Adrenal gland (tissue), 19 donors: ENCODE measurements at places on chromosomes 2 and 18. TPM values are rescaled to one million over a fixed set of nuclear protein-coding genes. Genes with fewer than 3 reads are reported as not detected.

DNA sequence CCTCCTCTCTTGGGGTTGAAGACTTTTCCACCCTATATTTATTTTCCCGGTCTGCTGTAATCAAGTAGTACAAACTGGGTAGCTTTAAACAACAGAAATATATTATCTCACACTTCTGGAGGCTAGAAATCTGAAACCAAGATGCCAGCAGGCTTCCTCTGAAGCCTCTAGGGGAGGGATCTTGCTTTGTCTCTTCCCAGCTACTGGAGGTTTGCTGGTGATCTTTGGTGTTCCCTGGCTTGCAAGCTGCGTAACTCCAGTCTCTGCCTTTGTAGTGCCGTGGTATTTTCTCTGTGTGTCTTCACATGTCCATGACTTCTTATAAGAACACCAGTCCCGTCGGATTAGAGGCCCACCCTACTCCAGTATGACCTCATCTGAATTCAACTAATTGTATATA, 44.4 kb downstream of the MYO3B start:
- H3K4me1 ChIP-seq, result no peaks in the 10 kb centered on the region
- H3K27me3 ChIP-seq, result no peaks in the 10 kb centered on the region
- H3K27ac ChIP-seq, result no peak overlapping the region
- H3K36me3 ChIP-seq, result no peaks in the 10 kb centered on the region

- H3K27ac ChIP-seq, result no peak overlapping the region
- no peak for DNase-seq
- no peaks in the 10 kb centered on the region for H3K36me3 ChIP-seq
Observed at GRCh38 chr2:153668923-153669322, 190.4 kb upstream of the RPRM start.

- DNase-seq, result no peak
- H3K4me3 ChIP-seq, result no peak overlapping the region
- no peak overlapping the region for H3K27ac ChIP-seq
- no peaks in the 10 kb centered on the region for H3K36me3 ChIP-seq
- no peaks in the 10 kb centered on the region for H3K4me1 ChIP-seq
Observed at GRCh38 chr2:238854699-238855229, 6.9 kb downstream of the TWIST2 start.

GRCh38 chr2:183998041-183998796, 600.1 kb upstream of the ZNF804A start:
- no peaks in the 10 kb centered on the region for H3K36me3 ChIP-seq
- no peak for DNase-seq
- no peaks in the 10 kb centered on the region for H3K27me3 ChIP-seq

DNA sequence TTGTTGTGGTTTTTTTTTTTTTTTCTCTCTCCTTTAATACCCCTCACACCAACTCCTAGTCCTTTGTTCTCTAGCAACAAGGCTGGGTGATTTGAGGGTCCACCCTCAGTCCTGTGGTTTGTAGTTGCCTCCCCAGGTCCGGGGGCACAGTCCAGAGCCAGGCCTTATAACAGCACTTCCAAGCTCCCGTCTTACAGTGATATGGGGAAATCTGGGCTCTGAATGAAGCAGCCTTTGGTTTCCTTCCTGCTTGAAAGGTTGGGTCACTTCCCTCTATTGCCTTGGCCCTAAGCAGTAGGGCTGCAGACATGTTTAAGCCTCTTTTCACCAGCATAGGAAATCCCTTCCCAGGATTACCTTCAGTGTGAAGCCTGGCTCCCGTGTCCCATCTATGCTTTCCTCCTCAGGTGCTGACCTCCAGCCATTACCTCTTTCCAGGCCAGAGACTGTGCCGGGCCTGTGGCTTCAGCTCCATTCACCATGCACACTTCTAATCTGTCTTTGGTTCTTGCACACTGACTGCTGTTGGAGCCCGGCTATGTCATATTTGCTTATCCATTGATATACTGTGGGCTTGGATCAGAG, 21.2 kb upstream of the NTSR2 start:
- H3K4me1 ChIP-seq, result peaks cover 15% of the 10 kb centered on the region
- H3K27ac ChIP-seq, result no peak overlapping the region
- no peaks in the 10 kb centered on the region for H3K27me3 ChIP-seq
- no peaks in the 10 kb centered on the region for H3K36me3 ChIP-seq
- no peak for DNase-seq

- H3K27ac ChIP-seq, result no peak overlapping the region
- H3K4me1 ChIP-seq, result no peaks in the 10 kb centered on the region
- H3K27me3 ChIP-seq, result no peaks in the 10 kb centered on the region
- no peak for DNase-seq
- H3K36me3 ChIP-seq, result no peaks in the 10 kb centered on the region
Observed at GRCh38 chr2:180202467-180202951, 195.4 kb upstream of the CWC22 start.

DNA sequence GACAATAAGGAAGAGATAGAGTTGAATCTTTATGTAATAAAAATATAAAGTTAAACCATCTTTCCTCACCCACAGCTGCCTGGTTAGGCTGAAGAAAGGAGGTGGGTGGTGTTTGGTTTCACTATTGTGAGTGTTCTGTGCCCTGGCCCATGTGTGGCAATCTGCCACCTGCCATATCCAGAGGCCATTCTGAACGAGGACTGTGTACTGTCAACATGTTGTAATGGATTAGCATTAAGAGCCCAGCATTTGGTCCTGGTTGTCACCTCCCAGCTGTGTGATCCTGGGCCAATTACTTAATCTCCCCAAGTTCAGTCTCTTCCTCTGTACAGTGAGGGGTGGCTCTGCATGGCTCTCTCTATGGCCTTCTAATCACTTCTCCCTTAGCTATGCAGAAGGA, 118.2 kb upstream of the SEC11C start:
- DNase-seq, result peak; percentile 78
- no peak overlapping the region for H3K27ac ChIP-seq
- H3K4me3 ChIP-seq, result no peak overlapping the region
- H3K4me1 ChIP-seq, result no peaks in the 10 kb centered on the region

DNA sequence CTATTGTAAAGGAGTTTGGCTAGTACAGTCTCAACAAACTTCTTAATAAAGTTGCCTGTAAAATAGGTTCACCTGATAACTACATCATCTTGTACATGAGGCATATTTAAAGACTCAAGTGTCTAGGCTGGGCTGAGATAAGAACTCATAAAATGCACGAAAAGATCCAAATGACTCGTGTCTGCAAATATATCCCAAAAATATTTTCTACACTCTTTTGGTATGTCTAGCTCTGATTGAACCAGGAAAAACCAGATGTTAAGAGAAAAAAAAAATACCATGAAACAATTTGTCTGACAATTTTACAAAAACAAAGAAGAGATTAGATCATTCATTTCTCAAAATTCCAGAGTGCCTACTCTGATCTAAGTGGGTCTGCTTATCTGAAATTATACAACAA, 166.9 kb upstream of the OSR1 start:
- H3K4me1 ChIP-seq, result no peaks in the 10 kb centered on the region
- H3K36me3 ChIP-seq, result no peaks in the 10 kb centered on the region
- H3K4me3 ChIP-seq, result no peak overlapping the region
- no peak for DNase-seq
- H3K27ac ChIP-seq, result no peak overlapping the region
- no peaks in the 10 kb centered on the region for H3K27me3 ChIP-seq

DNA sequence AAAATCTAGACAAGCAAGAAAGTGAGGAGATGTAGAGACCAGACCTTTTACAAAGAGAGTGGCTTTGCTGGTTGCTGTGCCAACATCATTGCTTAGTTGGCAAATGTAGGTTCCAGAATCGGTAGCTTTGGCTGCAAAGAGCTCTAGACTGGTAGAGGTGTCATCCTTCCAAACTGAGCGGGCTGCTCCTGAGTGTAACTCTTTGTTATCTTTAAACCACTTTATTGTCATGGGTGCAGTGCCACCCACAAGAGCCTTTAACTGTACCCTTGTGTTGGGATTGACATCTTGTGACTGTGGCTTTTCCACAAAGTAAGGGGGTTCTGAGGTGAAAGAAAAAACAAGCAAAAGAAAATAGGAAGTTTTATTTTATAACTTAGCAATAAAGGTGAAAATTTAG, 77.2 kb downstream of the TTN start:
- no peak overlapping the region for H3K4me3 ChIP-seq
- H3K27ac ChIP-seq, result no peak overlapping the region
- DNase-seq, result no peak
- no peaks in the 10 kb centered on the region for H3K36me3 ChIP-seq
- H3K27me3 ChIP-seq, result no peaks in the 10 kb centered on the region

DNA sequence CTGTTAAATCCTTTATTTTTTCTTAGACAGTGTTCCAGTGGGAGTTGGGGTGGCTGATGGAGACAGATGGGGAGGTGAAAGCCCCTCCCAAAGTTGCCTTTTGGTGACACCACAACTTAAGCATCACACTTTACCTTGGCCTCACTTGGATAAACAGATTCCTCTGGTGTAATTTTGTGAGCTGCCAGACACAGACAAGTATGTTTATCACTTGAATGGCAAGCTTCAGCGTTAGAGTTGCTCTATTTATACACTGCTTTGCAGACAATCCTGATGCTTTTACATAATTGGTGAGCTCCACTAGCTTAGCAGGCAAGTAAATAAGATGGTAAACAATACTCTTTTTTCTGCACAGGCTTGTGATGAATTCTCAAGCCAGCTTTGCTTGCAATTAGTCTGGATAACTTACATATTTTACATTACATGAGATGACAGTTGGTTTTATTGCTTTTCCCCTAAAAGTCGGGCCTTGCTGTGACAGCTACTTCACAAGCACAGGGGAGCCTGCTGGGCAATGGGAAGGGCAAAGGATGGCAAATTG, 226.2 kb downstream of the SLC8A1 start:
- H3K27me3 ChIP-seq, result no peaks in the 10 kb centered on the region
- H3K4me3 ChIP-seq, result no peak overlapping the region
- H3K4me1 ChIP-seq, result no peaks in the 10 kb centered on the region
- no peak overlapping the region for H3K27ac ChIP-seq

GRCh38 chr18:34494359-34494696, 215.8 kb upstream of the DTNA start:
- no peaks in the 10 kb centered on the region for H3K36me3 ChIP-seq
- no peak overlapping the region for H3K27ac ChIP-seq

DNA sequence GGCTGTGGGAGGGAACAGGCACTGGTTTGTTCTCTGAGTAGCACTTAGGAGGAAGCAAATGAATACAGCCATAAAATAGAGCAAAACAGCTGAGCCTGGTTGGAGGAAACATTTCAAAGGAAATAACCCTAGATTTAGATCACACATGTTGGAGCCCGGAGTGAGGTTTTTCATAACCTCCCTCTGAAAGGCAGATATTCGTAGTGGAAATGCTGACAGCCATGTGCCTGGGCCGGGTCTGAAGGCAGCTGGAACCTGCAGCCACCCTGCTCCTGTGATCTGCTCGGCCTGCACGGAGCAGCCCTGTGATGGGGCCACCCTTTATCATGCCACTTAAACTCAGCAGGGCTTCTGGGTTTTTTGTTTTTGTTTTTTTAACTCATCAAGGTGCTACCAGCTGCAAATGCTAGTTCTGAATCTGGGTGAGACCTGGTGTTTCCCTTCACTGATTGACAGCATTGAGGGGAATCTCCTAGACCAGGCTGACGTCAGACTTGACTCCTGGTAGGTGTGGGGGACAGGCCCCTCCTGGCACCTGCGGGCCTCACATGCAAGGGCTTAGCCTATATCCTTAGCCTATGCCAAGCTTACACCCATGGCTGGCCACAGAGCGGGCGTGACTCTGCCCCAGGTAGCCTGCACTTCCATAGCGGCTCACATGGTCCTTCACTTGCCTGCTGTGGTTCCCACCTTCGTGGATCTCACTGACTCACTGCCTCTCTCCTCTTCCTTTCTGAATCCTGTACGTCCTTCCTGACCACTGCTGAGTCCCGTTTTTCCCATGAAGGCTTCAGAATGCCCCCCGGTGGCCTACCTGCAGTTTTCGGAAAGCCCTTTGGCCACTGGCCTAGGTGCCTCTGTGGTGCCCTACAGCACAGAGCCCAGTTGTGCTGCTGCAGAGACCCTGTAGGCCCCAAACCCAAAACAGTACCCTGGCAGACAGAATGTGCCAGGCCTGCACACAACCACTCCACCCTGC, 217.3 kb downstream of the SEPTIN10 start:
- DNase-seq, result no peak
- H3K36me3 ChIP-seq, result no peaks in the 10 kb centered on the region
- no peak overlapping the region for H3K27ac ChIP-seq
- no peaks in the 10 kb centered on the region for H3K4me1 ChIP-seq

- no peak overlapping the region for H3K27ac ChIP-seq
- no peak for DNase-seq
- no peaks in the 10 kb centered on the region for H3K4me1 ChIP-seq
- H3K36me3 ChIP-seq, result no peaks in the 10 kb centered on the region
Observed at GRCh38 chr2:108918156-108918874, 70.7 kb downstream of the EDAR start.

GRCh38 chr18:30139631-30140287, 902.8 kb downstream of the DSC3 start:
- H3K27me3 ChIP-seq, result no peaks in the 10 kb centered on the region
- H3K36me3 ChIP-seq, result no peaks in the 10 kb centered on the region
- no peak overlapping the region for H3K27ac ChIP-seq
- H3K4me3 ChIP-seq, result no peak overlapping the region
- no peak for DNase-seq

GRCh38 chr2:45812011-45812500, 160.6 kb downstream of the PRKCE start:
- no peak overlapping the region for H3K4me3 ChIP-seq
- peaks cover 20% of the 10 kb centered on the region for H3K4me1 ChIP-seq
- DNase-seq, result no peak
- no peaks in the 10 kb centered on the region for H3K36me3 ChIP-seq
- H3K27ac ChIP-seq, result no peak overlapping the region
- no peaks in the 10 kb centered on the region for H3K27me3 ChIP-seq

DNA sequence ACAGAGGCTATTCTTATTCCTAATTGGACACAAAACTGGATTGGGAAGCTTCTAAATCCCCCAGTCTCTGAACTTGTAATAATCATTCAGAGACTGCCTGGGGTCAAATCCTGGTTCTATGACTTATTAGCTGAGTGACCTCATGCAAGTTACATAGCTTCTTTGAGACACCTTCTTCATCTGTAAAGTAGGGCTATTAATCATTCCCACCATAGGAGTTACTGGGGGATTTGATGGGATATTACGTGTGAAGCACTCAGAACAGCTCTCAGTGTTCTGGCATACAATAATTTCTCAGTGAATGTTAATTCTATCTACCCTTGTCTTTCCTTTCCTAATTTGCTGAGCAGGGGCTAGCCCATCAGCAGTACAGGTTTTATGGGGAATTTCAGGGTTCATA, 256.7 kb upstream of the TNP1 start:
- H3K36me3 ChIP-seq, result no peaks in the 10 kb centered on the region
- H3K27me3 ChIP-seq, result no peaks in the 10 kb centered on the region
- H3K4me3 ChIP-seq, result no peak overlapping the region
- H3K27ac ChIP-seq, result no peak overlapping the region
- DNase-seq, result no peak

The CSRNP3 gene
- polyA plus RNA-seq, result 1.3 TPM

The LOXL3 gene
- 3.6 TPM for polyA plus RNA-seq

The CTAGE1 gene
- not detected for polyA plus RNA-seq

The SKA1 gene
- polyA plus RNA-seq, result 0.40 TPM

The TGFA gene
- polyA plus RNA-seq, result 0.16 TPM

The IL1R1 gene
- polyA plus RNA-seq, result 122 TPM

The TEX44 gene
- polyA plus RNA-seq, result not detected

The MOGAT1 gene
- not detected for polyA plus RNA-seq

The WNT10A gene
- polyA plus RNA-seq, result 0.07 TPM

The ORC2 gene
- polyA plus RNA-seq, result 19.5 TPM

The DLGAP1 gene
- 23.0 TPM for polyA plus RNA-seq

The CHRNG gene
- polyA plus RNA-seq, result not detected

The MYO1B gene
- polyA plus RNA-seq, result 6.9 TPM

The GALNT13 gene
- polyA plus RNA-seq, result 2.6 TPM
